Aorta (tissue), 5 donors: ENCODE measurements at places on chromosomes 11 and 22. TPM values are rescaled to one million over a fixed set of nuclear protein-coding genes. Genes with fewer than 3 reads are reported as not detected.
A peak's percentile ranks its signal among the peaks of the same experiment; 100 is the strongest.

DNA sequence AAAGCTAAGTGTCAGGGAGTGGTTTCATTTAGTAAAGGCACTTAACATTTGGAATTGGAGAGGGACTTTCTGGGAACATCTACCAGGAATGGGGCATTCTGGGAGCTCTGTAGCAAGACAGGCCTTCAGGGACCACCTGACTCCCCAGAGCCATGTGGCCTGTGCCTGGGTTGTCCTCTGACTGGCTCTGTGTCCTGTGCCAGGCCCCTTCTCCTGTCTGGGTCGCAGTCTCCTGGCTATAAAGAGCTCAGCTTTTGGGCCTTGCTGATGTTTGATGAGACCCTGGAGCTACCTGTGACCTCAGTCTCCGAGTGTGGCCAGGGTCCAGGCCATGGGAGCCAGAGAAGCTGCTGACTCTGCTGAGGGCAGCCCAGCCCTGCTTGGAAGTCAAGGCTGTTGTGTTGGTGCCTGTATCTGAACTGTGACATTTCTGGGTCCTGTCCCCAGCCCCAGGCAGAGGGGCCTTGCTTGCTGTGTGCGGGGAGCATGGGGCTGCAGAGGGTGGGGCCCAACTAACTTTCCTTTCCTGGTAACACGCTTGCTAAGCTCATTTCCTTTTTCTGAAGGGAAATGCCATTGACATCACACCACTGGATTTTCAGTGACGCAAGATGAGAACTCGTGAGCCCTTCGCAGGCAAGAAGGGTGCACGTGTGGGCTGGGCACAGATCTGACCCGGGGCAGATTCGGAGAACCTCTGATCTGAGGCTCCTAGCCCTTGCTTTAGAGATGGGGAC is 41.3 kb downstream of the LRRC32 start:
- peak; percentile 77 for DNase-seq
- peak overlapping the region; percentile 41 for H3K27ac ChIP-seq
- no peaks in the 10 kb centered on the region for H3K36me3 ChIP-seq
- H3K27me3 ChIP-seq = no peaks in the 10 kb centered on the region
- H3K4me3 ChIP-seq = no peak overlapping the region

GRCh38 chr11:7381937-7382336 is 103.4 kb upstream of the OLFML1 start:
- H3K27ac ChIP-seq = no peak overlapping the region
- H3K4me1 ChIP-seq = no peaks in the 10 kb centered on the region
- no peaks in the 10 kb centered on the region for H3K36me3 ChIP-seq
- H3K4me3 ChIP-seq = no peak overlapping the region

KCNE3 gene
- total RNA-seq = 3.8 TPM

GRCh38 chr22:20606041-20606783 is 98.8 kb downstream of the MED15 start:
- H3K27ac ChIP-seq = no peak overlapping the region
- H3K4me1 ChIP-seq = no peaks in the 10 kb centered on the region
- no peak overlapping the region for H3K4me3 ChIP-seq
- H3K36me3 ChIP-seq = no peaks in the 10 kb centered on the region
- no peaks in the 10 kb centered on the region for H3K27me3 ChIP-seq
- DNase-seq = no peak

OR6X1 gene
- not detected for total RNA-seq

DNA sequence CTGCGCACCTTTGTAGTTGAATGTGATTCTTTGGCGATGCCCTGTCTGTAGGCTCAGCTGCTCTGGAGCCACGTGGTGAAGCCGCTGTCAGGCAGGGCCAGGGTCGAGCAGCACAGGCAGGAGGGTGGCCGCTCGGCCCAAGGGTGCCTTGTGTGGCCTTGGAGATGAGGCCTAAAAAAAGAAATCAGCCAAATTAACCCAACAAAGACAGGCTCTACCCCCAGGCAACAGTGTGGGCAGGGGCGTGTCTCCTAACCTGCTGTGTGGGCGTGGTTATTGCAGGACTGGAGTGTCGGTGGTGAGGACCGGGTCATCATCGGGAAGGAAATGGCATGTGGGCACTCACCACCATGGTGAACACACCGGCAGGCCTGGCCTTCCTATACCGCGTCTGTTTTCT is 34.3 kb downstream of the CTTN start:
- peaks cover 20% of the 10 kb centered on the region for H3K36me3 ChIP-seq
- no peaks in the 10 kb centered on the region for H3K27me3 ChIP-seq
- no peaks in the 10 kb centered on the region for H3K4me1 ChIP-seq
- H3K4me3 ChIP-seq = no peak overlapping the region
- no peak for DNase-seq

- no peaks in the 10 kb centered on the region for H3K36me3 ChIP-seq
- DNase-seq = no peak
- no peak overlapping the region for H3K4me3 ChIP-seq
Measured at GRCh38 chr22:45072322-45072903, 62.6 kb upstream of the PHF21B start.

GRCh38 chr11:104892723-104893511 is 5.3 kb downstream of the CASP12 start:
- H3K27ac ChIP-seq = no peak overlapping the region
- no peak for DNase-seq
- no peaks in the 10 kb centered on the region for H3K27me3 ChIP-seq
- H3K36me3 ChIP-seq = no peaks in the 10 kb centered on the region

DNA sequence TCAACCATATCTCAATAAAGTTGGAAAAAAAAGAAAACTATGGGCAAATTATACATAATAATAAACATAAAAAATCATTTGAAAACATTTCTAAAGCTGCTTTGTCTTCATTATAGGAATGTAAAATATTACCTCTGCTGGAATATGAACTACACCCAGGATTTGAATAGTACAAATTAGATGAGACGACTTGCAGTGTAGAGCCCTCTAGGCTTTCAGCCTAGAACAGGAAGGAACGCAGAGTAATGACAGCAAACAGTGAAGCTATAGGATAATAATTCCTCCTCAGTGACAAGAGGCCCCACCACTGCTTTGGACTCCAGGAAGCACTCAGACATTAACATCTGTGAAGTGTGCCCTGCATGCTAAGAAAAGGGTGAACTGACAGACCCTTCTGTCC is 7.7 kb downstream of the OR2AG1 start:
- no peak overlapping the region for H3K27ac ChIP-seq
- H3K4me1 ChIP-seq = no peaks in the 10 kb centered on the region

DNA sequence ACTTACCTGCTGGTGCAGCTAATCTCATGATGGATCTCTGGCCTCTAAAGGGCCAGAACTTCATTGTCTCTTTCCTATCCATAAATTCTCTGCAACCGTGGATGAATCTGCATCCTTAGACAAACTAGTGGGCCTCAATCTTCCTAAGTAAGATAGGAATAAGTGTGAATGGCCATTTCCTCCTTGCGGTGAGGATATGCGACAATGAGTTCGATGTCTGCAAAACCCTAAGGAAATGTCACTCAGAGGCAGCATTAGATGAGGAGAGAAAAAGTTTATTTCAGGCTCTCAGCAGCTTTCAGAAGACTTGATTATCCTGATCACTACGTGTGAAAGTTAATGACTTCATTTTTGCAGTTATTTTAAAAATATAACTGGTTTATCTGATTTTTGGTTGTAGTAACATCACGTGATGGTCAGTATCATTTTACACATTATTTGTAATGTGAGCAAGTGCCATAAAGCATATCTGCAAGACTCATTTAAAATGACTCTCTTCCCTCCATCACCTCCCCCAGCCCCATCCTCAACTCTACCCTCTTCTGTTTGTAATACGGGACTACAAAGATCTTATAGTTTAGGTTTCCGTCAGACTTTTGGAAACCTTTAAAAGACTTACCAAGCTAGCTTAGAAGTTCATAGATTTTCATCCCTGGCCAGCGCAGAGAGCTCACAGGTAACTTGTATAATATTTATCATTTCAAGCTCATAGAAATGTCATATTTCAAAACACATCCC is 10.2 kb downstream of the GRAP2 start:
- H3K4me3 ChIP-seq = no peak overlapping the region
- no peak for DNase-seq
- H3K4me1 ChIP-seq = no peaks in the 10 kb centered on the region
- H3K27me3 ChIP-seq = no peaks in the 10 kb centered on the region
- H3K36me3 ChIP-seq = no peaks in the 10 kb centered on the region

- no peaks in the 10 kb centered on the region for H3K27me3 ChIP-seq
- no peak overlapping the region for H3K27ac ChIP-seq
- DNase-seq = peak; percentile 55
- H3K4me3 ChIP-seq = no peak overlapping the region
- H3K4me1 ChIP-seq = no peaks in the 10 kb centered on the region
- H3K36me3 ChIP-seq = peaks cover 6% of the 10 kb centered on the region
Measured at GRCh38 chr11:68938088-68938487, 34.4 kb downstream of the IGHMBP2 start.
